Fibroblast of the conjunctiva (primary cell): ENCODE measurements at places on chromosomes 12 and 14.
A peak's percentile ranks its signal among the peaks of the same experiment; 100 is the strongest.

DNA sequence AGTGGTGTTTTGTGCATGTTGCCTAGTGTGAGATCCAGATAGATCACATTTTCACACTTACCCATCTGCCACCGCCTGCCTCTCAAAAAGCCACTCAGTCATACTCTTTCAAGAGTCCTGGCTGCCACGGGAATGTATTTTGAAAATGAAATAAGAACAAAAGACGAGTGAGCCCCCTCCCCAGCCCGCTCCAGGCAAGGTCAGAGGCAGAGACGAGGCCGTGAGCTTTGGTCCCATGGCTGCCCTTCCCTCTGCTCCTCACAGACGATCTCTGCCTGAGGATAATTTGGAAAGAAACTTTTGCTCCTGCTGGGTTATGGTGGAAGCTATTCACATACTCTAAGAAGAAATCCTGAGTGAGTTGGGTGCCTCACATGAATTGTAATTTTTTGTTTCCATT, 924.3 kb downstream of the BCL11B start:
- no peak for DNase-seq

GRCh38 chr14:66638689-66639088, 130.7 kb downstream of the GPHN start:
- DNase-seq, result no peak

- DNase-seq, result no peak
Measured at GRCh38 chr14:44271637-44272036, 235.4 kb downstream of the FSCB start.

GRCh38 chr12:127165567-127166392, 1101.2 kb upstream of the TMEM132C start:
- DNase-seq, result peak; percentile 74

DNA sequence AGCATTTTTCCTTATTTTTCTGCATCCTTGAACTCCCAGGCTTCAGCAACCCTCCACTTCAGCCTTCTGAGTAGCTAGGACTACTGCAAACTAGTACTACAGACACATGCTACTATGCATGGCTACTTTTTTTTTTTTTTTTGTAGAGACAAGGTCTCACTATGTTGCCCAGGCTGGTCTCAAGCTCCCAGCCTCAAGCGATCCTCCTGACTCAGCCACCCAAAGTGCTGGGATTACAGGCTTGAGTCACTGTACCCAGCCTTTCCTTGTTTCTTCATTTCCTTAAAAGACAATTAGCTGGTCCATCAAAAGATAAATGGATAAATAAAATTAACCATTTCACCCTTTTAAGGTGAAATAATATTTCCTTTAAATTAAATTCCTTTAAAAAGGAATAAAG, 205.8 kb downstream of the SPTSSA start:
- DNase-seq, result no peak

DNA sequence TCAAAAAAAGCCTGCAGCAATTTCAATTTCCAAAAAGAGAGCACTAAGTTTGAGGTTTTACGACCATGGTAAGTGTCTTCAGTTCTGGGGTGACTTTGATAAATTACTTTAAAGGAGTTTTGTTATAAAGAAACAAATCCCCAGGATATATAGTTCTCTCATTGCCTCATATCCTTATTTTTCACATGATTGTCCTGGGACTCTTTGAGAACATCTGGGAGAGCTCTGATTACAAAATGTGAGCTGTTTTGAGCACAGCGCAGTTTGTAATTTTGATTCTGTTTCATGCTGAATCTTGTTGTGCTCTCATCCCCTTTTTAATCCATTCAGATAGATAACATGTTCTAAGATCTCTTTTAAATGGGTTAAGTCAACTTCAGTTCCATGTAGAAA, 67.7 kb upstream of the DCN start:
- DNase-seq, result no peak

DNA sequence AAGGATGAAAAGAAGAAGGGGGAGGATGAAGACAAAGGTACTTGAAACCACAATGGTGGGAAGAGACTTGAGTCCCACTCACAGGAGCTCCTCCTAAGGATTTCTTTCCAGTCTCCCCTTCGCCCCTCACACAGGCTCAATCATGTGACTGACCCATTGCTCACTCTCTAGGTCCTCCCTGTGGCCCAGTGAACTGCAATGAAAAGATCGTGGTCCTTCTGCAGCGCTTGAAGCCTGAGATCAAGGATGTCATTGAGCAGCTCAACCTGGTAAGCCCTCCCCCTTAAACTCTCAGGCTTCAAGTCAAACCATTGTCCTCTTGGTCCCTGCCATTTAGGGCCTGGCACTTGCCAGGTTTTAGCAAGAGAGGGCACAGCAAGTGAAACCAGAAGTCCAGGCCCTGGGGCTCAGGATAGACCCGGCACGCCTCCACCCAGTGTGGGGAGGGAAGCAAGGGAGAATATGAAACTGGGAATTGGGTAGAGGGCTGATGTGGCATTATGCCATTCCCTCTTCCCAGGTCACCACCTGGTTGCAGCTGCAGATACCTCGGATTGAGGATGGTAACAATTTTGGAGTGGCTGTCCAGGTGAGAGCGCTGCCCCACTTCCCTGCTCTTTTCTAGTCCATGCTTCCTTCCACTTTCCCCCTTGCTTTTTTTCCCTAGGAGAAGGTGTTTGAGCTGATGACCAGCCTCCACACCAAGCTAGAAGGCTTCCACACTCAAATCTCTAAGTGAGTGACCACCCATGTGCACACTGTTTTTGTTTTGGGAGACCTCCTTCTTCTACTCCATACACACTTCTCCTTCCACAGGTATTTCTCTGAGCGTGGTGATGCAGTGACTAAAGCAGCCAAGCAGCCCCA, 1.8 kb downstream of the PSME1 start:
- DNase-seq, result no peak

DNA sequence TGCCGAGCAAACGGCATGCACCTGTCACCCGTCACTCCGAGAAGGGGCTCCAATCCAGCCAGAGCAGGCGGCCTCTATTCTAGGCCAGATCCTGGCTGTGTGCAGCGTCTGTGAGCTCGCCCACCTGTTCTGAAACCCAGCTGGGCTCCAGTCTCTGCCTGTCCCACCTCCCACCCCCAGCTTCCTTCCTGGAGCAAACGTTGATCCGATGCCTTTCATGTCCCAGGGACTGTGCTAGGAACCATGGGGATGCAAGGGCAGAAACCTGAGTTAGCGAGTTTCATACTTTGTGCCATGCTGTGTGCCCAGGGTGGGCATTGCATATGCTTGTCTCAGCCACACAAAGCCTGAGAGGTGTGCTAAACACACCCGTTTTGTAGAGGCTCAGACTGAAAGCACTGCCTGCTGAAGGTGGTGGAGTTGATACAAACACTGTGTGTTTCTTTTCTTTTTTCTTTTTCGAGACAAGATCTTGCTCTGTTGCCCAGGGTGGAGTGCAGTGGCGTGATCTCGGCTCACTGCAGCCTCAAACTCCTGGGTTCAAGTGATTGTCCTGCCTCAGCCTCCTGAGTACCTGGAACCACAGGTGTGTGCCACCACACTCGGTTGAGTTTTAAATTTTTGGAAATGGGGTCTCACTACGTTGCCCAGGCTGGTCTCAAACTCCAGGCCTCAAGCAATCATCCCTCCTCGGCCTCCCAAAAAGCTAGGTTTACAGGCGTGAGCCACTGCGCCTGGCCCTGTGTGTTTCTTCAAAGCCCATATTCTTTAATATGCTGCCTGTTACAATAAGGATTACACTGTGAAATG, 84.1 kb upstream of the MED13L start:
- no peak for DNase-seq

- DNase-seq, result no peak
Measured at GRCh38 chr14:67984274-67984673, 164.7 kb downstream of the RAD51B start.

GRCh38 chr14:24368212-24368561, 203 bp downstream of the NFATC4 start:
- DNase-seq, result no peak

GRCh38 chr14:75783184-75783583, 122.1 kb downstream of the TTLL5 start:
- no peak for DNase-seq

- DNase-seq, result no peak
Measured at GRCh38 chr12:104676636-104677035, 219.9 kb downstream of the CHST11 start.

- no peak for DNase-seq
Measured at GRCh38 chr12:48292040-48292439, 58.7 kb downstream of the ZNF641 start.

- DNase-seq, result no peak
Measured at GRCh38 chr12:120347766-120348165, 20.2 kb upstream of the PLA2G1B start.

- no peak for DNase-seq
Measured at GRCh38 chr12:93300611-93301021, 77.1 kb upstream of the NUDT4 start.

GRCh38 chr12:57543581-57543980, 3.4 kb downstream of the DCTN2 start:
- no peak for DNase-seq

- peak; percentile 30 for DNase-seq
Measured at GRCh38 chr14:32648434-32648833, 290.2 kb upstream of the NPAS3 start.

DNA sequence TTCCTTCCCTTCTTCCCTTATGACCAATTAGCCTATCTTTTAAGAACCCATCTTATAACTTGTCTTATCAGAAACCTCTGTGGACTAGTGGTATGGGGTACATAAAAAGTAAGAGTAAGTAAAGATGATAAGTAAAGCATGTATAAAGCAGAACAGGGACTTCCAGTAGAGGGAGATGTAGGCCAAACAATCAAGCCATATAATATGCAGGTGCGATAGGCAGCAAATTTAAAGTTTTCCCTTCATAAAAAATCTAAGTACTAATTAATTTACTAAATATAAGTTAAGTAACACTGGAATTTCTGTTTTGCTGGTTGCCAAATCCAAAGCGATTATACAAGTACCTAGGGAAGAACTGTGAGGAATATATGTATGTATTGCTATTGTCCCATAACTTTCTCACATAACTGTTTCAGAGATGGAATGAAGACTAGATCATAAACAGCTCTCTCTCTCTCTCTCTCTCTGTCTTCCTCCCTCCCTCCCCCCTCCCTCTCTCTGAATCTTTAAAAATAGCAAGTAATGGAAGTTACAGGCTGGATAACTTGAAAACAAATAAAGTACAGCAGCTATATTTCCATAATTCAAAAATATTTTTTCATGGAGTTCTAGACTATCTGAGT, 25.7 kb downstream of the METTL25 start:
- DNase-seq, result peak; percentile 17

DNA sequence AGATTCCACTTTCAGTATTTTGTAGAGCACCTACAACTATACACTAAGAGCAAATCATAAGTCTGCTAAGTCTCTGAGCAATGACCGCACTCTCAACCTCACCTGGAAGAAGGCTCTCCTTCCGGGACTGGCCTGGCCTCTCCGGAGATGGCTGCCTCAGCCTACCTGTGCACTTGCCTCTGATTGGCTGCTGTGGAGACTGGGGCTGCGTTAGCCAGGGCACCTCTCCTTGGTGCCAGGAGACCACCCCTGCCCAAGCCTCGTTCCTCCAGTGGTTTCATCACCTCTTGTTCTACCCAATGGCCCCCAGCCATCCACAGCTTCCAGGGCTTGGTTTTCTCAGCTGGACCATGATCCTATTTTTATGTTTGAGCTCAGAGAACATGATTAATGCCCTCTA, 64.7 kb upstream of the JDP2 start:
- no peak for DNase-seq

DNA sequence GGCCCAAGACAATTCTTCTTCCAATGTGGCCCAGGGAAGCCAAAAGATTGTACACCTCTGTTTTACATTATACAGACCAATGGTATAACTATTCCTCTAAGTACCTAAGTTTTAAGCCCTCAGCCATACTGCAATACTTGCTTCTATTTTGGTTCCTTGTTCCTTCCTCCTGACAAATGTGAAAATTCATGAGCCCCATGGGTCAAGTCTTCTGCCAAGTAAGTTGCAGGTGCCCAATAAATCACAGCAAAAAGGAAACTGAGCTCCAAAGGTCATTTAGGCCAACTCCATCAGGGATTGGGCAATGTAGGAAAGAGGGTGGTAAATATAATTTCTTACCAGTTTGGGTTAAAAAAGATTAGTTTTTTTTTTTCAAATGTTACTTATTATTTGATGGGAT, 57.7 kb upstream of the NPFF start:
- no peak for DNase-seq

GRCh38 chr12:70443062-70443673, 77.1 kb downstream of the KCNMB4 start:
- DNase-seq, result no peak

DNA sequence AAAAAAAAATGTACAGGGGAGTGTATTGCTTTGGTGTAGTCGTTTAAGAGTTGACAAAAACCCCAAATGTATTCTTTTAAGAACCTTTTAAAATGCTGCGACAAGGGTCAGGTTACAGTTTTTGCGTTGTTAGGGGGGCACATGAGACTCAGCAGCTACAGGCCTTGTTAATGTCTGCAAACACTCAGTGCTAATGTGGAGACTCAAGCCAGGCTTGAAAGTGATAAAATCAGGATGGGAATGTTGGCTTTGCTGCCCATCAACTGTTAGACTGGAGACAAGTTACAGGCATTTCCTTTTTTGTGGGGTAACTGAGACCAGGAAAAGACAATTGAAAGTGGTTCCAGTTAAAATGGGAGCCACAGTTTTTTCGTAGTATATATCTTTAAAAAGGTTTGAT, 84.8 kb downstream of the PRKCH start:
- no peak for DNase-seq

DNA sequence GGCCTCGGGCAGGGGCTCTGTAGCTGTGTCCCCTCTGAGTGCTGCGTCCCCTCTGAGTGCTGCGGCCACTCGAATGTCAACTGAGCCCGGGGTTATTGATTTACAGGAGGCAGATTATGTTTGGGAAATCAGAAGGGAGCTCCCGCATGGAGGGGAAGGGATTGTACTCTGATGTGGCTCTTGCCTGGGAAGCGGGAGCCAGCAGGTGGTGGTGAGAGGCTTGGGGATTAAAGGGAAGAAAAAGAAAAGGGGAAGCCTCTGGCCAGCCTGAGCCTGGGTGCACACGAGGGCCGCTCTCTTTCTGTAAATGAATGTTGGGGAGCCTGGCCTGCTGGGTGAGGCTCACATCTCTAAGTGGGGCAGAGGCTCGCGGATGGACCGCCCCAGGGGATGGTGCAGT, 143.7 kb downstream of the AACS start:
- no peak for DNase-seq

DNA sequence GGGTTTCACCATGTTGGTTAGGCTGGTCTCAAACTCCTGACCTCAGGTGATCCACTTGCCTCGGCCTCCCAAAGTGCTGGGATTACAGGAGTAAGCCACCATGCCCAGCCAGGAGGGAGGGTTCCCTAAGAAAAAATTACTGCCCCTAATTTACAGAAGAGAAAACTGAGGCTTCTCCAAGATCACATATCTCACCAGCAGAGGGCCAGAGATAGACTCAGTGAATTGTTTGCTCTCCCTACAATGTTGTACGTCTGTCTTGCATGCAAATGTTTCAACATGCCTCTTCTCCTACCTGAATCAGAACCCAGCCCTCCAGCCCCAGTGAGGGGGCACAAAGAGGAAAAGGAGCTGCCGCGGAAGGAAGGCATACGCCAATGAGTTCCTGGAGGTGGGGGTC, 48.3 kb upstream of the TMEM263 start:
- DNase-seq, result no peak

DNA sequence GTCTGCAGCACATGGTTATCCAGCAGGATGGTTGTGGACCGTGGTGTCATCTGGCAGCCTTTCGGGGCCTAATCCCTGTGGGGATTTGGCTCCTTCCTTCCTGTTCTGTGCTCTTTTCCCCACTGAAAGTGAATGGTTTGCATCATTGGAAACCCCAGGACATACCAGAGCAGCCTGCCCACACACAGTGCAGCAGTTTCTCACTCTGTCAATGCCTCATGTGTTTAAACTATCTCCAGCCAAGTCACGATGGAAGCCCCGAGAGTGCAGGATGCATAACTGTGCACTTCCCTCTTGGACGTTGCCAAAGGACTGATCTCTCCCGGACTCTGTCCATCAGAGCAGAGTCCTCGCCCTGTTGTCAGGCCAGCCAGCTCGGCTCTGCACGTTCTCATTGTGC, 29.0 kb upstream of the AMN start:
- DNase-seq, result peak; percentile 86
